GM12891 (cell line): ENCODE measurements at places on chromosomes 13 and 19.

DNA sequence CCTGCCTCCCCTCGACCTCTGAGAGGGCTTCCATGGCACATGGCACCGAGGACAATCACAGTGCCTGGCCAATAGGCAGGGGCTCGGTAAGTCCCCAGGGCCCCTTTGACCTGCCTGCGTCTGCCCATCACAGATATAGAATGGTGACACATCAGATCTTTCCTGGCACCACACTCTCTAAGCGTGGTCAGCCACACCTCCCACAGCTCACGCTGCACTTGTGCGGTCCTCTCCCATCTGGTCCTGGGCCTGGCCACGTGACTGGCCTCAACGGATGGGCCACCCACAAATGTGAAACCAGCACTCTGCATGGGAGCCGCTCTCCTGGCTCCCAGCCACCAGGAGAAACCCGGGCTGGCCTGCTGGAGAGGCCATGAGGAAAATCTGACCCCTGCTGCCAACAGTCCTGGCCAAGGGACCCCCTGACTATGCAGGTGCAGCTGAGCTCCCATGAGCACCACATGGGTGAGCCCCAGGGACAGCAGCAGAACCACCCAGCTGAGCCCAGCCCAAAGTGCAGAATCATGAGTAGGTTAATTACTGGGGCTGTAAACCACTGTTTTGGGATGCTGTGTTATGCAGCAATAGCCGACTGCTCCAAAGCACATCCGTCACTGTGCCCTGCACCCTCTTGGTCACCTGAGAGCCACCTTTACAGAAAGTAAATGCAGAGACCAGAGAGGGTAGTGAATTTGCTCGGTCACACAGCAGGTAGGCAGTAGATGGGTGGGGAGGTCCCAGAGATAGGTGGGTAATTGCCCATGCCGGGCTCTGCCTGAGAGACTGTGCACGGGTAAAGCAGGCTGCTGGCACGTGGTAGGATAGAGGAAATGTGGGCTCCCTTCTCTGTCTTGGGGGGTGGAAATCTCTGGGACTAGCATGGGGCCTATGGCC is 9.7 kb upstream of the MEF2B start:
- no peak for DNase-seq

- peak; percentile 58 for DNase-seq
Observed at GRCh38 chr19:38417544-38418506, 8.2 kb downstream of the RASGRP4 start.

- no peak for DNase-seq
Observed at GRCh38 chr13:36919171-36919832, 736 bp downstream of the SMAD9 start.

GRCh38 chr19:6230991-6231448 is 48.8 kb downstream of the MLLT1 start:
- DNase-seq = no peak

GRCh38 chr19:49850221-49850486 is 805 bp upstream of the PTOV1 start:
- no peak for DNase-seq
